ENCODE measurements at places on chromosomes 2 and 18.

DNA sequence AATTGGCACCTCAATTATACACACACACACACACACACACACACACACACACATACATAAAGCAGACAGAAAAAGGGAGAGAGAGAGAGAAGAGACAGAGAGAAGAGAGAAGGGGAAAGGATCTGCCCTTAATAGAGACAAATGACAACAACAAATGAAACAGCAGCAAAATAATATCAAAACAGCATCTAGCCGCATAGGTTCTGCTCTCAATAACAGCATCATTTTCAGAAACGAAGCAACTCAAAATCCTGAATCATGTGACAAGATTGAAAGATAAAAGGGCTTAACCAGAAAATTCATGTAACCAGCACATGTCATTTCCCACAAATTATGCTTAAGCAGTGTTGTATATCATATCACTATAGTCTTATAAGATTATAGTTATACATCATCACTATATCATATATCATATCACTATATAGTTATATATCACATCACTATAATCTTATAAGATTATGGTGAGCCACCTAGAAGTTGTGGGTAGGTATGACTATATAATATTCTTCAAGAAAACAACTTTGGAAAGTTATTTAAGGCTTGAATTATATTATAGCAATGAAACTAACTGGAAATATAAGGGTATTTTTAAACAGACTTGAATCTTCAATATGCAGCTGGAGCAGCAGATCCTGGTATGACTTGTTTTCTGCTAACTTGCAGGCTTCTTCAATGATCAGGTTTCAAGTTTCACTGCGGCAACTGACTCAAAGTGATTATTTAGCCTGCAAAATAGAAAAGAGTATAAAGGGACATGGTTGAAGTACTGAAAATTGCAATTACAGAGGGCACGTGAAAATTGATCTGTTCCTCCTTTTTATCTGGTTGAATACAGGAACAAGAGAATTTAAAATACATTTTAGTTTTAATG lies 16.1 kb upstream of the VPS54 start:
- DNase-seq = no peak

- no peak for DNase-seq
Measured at GRCh38 chr2:25567406-25567805, 106.0 kb downstream of the DTNB start.

DNA sequence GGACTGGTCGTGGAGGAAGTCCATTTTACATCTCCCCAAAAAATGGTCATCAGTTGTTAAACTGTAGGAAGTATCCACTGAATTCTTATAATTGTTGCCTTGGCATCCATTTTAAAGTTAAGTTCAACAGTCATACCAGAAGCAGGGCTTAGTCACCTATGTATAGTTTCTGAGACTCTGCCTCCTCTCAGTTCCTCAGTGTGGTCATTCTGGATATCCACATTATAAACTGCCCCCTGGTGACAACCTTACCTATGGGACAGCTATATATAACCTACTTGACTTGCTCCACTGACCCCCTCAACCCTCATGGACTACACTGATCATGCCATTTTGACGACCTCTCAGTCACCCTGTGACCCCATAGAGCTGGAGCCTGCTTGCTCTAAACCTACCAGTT lies 617.0 kb downstream of the LRP1B start:
- DNase-seq = no peak

GRCh38 chr2:158973116-158973956 lies 4.9 kb downstream of the TANC1 start:
- peak; percentile 57 for DNase-seq

DNA sequence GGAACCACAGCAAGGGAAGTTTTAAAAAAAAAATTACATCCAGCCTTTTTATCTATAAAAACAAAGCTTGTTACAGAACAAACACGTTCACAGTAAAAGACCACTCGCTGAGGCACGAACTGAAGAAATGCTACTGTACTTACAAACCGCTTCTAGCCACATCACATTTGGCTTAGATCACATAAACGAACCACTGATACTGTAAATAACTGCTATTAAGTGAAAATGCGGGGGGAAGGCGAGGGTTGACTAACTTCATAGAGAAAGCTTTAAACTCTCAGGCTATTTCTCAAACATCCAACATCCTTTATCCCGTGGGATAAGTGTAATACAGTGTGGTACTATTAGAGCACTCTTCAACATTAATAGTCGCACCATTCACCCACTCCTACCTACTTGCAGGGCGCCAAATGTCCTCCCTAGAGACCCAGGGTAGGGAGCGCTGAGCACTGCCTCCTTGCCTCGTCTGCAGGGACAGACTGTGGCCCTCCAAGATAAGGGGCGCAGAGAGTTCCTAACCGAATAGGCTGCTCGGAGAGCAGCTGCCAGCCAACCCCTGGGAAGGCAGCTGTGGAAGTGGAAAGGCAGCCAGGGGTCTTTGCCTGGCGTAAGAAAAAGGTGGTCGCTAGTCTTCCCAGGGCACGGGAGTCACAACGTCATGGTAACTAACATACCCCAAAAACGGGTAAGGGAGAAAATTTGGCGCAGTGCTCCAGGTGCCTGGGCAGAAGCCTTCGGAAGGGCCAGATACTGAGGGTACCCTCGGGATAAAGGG lies 854 bp downstream of the GPR155 start:
- peak; percentile 71 for DNase-seq

DNA sequence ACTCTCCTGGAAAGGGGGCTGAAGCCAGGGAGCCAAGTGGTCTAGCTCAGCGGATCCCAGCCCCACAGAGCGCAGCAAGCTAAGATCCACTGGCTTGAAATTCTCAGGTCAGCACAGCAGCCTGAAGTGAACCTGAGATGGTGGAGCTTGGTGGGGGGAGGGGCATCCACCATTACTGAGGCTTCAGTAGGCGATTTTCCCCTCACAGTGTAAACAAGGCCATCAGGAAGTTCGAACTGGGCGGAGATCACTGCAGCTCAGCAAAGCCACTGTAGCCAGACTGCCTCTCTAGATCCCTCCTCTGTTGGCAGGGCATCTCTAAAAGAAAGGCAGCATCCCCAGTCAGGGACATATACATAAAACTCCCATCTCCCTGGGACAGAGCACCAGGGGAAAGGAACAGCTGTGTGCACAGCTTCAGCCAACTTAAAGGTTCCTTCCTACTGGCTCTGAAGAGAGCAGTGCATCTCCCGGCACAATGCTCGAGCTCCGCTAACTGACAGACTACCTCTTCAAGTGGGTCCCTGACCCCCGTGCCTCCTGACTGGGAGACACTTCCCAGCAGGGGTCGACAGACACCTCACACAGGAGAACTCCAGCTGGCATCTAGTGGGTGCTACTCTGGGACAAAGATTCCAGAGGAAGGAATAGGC lies 282.3 kb upstream of the EPC2 start:
- DNase-seq = no peak

DNA sequence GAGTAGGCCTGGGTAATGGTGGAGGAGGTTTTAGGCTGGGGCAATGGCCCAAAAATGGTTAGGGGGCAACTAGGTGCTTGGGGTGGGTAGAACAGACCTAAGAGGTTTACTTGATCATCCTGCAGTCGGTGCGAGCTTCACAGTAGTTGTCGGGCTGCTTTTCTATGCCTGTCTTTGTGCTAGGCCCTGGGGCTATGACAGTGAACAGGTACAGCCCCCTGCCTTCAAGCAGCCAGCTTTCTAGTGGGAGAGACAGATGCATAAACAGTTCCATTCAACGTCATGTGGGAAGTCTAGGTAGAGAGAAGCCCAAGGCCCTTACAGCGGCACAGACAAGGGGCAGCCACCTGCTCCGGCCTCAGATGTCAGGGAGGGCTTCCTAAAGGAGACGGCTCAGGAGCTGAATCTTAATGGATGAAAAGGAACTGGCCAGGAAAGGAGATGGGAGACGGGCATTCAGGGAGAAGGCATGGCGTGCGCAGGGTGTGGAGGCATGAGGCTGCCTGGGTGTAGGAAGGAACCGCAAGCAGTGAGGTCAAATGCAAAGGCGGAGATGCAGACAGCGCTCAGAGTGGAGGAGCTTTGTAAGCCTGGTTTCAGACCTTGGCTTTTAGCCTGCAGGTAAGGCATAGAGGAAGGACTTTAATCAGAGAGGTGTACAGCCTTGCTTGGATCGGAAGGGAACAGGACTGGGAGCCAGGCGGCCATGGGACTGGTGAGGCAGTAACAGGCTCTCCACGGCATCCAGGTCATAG lies 6.0 kb downstream of the CTIF start:
- no peak for DNase-seq
